ENCODE measurements at places on chromosomes 3 and 15.

DNA sequence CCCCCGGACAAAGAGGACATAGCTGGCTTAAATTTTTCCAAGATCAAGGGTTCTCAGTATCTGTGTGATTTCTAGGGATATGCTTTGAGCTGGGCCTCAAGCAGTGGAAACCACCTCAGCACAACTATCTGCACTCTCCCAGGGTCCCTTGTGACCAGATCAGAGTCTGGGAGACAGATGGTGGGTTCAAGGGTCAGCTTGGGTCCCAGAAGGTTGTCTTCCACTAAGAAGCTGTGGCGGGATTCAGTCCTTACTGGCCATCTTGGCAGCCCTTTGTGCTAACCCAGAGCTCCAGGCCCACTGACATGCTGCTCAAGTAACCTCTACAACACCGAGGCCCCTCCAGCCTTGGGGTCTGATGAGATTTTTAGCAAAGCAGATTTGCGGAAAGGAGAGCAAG, 2.7 kb downstream of the INSYN1 start:
- DNase-seq = no peak

DNA sequence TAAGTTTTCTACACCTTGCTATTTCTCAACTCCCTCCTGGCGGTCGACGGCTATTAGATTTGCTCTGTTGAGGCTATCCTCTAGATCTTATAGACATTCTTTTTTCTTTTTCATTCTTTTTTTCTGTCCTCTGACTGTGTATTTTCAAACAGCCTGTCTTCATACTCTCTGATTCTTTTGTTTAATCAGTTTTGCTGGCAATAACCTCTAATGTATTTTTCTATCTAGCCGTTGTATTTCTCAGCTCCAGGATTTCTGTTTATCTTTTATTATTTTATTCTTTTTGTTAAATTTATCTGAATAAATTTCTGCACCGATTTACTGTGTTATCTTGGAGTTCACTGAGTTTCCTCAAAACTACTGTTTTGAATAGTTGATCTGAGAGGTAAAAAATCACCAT, 31.5 kb downstream of the NLGN1 start:
- DNase-seq = no peak

DNA sequence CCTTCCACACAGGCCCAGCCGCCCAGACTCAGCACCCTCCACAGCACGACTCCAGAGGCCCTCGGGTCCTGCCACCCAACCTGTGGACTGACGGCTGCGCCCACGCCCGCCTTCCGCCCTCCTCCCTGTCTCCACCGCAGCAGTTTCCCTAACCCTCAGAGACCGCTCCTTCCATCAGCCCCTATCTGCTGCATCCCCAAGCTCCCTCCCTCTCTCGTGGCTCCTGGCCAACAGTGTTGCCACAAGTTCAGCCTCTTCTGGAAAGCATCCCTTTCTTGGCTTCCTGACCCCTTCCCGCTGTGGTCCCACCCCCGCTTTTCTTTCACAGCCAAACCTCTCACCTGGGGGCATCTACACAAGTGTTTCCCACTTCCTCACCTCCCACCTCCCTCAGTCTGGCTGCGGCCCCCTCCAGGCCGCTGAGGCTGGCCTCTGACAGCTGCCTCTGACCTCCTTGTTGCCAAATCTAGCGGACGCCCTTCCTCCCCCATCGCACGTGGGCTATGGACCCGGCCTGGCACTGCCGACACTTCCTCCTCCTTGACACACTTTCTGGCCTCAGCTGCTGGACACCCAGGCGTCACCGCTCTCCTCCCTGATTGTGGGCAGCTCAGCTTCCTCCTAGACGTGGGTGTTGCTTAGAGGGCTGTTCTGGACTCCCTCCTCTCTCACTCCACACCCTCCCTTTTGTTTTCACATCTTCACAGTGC, 168.8 kb upstream of the TLE3 start:
- no peak for DNase-seq

DNA sequence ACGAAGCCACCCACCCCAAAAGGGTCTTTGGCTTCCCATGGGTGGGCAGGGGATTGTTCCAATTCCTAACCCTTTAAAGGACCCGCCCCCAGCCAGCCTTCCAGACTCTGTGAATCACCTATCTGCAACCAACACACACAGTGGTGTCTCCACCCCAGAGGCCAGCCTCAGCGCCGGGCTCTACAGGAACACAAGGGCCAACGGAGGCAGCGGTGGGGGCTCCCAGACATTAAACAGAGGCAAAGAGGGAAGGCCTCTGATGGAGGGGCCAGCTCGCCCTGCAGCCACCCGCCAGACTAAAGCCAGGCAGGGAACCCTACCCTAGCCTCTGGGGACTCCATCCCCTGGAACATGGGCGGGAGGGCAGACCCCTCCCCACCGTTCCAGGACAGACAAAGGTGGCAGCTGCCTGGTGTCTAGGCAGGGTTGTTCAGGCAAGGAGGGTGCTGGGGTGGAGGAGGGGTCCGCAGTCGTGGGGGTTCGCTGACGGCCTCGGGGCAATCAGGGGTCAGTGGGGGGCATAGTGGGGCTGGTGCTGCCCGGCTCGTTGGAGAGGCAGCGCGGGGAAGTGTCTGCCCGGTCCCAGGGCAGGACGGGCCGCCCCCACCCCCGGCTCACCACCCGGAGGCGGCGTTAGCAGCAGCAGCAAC, 448 bp downstream of the SHISA5 start:
- DNase-seq = no peak

DNA sequence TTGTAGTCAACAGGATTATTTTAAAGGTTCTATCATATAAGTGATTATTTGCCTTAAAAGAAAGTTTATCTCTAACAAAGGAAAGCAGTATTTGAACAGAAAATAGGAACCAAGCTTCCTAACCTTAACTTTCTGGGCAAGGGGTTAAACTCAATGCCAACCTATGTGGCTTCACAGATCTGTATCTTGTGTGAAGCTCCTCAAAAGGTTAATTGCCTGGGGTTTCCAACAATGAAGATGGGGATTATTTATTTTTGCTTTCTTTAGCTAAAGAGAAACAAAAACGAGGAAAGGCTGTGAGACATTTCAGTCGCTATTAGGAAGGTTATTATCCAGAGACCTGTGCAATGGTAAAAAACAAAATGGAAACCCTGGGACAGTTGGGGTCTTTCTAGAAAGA, 1.1 kb upstream of the WDR82 start:
- DNase-seq = no peak

GRCh38 chr3:8635125-8635524, 9.5 kb downstream of the SSUH2 start:
- no peak for DNase-seq
